ENCODE measurements at places on chromosomes 1 and 21.

DNA sequence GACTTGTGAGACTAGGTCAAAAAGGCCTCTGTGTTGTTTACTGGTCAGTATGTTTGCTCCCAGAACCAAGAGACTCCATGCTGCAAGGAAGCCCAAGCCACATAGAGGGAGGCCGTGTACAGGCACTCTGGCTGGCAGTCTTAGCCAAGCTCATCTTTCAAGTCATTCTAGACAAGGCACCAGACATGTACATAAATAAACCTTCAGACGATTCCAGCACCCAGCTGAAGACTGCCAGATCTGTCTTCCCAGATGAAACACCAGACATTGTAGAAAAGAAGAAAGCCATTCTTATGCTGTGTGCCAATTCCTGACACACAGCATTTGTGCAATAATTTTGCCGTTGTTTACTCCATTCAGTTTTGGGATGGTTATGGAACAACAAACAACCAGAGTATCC, 595.5 kb downstream of the KIF26B start:
- DNase-seq, result no peak

DNA sequence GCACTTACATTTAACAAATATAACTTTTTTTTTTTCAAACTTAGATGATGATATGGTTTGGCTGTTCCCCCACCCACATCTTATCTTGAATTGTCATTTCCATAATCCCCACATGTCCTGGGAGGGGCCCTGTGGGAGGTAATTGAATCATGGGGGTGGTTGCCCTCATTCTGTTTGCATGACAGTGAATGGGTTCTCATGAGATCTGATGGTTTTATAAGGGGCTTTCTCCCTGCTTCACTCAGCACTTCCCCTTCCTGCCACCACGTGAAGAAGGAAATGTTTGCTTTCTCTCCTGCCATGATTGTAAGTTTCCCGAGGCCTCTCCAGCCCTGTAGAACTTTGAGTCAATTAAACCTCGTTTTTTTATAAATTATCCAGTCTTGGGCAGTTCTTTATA, 432.6 kb downstream of the AMY1C start:
- no peak for DNase-seq

DNA sequence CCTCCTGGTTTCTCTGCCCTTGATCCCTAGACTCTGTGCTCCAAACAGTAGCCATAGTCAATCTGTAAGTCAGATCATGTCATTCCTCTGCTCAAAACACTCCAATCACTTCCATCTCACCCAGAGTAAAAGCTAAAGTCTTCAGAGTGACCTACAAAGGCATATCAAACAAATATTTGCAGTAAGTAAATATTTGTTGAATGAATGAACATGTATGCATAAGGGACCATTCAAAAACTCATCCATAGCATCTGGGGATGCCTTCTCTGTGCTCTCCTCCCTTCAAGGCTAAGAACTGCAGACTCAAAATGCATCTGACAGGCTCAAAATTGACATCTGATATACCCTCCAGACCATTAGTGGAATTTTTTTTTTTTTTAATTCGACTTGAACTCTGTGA, 18.1 kb upstream of the AK5 start:
- no peak for DNase-seq

DNA sequence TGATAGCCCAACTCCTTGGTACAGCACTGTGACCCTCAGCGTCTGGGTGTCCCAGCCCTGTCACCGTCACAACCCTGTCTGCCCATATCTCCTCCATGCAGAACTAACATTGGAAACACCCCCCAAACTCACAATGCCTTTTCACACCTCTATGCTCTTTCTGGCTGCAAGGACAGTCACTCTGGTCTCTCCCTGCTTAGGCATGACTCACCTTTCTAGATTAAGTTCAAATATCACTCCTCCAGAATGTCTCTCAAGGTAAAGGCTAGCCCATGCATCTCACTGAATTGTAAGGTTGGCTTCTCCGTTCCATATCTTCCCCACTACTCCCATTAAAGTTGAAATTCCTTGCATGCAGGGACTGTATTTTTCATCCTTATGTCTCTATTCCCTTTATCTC, 17.0 kb upstream of the CAPN8 start:
- DNase-seq, result no peak

- DNase-seq, result no peak
These were observed 5.1 kb upstream of the RIPPLY3 start for GRCh38 chr21:37001441-37001840.

Measured in stimulated activated CD4-positive, alpha-beta T cell treated with anti-CD3 and anti-CD28 coated beads, Interleukin-2, amount 100 ng/mL, for 4 hours (primary cell).